ENCODE measurements at places on chromosomes 2 and 18.

DNA sequence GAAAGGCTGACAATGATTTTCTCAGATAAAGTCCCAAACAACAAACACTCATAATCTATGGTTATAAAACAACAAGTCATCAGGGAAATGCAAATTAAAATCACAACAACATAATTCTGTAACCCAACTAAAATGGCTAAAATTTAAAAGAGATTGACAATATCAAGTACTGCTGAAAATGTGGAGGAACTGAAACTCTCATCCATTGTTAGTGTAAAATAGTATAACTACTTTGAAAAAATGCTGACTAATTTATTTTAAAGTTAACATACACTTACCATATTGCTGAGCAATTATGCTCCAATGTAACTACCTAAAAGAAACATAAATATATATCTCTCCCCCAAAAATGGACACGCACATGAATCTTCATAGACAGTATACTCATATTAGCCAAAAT lies 245.9 kb upstream of the SPOPL start:
- DNase-seq = no peak

GRCh38 chr2:24659862-24660261 lies 133.3 kb downstream of the PTRHD1 start:
- peak; percentile 36 for DNase-seq

- no peak for DNase-seq
These were observed 63.8 kb upstream of the EPHA4 start for GRCh38 chr2:221635949-221636348.

- no peak for DNase-seq
These were observed 25.7 kb upstream of the COX7A2L start for GRCh38 chr2:42386682-42387081.

DNA sequence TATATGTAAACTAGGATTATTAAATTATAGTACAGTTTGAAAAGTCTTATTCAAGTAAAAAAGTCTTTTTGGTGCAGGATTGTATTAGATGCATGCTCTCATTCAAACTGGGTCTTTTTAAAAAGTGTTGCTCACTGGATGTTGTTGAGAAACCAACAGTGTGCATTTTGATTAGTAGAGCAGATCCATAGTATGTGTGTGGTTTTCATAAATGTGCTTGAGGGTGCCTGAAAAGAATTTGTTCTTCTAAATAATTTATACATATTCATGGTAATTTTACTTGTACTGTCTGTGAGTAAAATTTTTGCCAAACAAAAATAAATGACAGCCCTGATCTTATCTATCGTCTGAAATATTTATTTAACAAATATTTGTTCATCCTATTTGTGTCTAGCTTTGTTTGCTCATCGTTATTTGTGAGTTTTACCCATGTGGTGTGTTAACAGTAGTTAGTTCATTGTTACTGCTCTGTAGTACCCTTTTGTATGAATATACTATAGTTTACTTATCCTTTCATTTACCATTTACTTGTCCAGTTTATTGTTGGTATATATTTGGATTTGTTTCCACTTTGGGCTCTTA lies 50.4 kb downstream of the PTPN4 start:
- no peak for DNase-seq

- DNase-seq = no peak
These were observed 129.5 kb upstream of the TMEM200C start for GRCh38 chr18:6024745-6025248.

- no peak for DNase-seq
These were observed 250.3 kb downstream of the NRXN1 start for GRCh38 chr2:50781646-50782045.

DNA sequence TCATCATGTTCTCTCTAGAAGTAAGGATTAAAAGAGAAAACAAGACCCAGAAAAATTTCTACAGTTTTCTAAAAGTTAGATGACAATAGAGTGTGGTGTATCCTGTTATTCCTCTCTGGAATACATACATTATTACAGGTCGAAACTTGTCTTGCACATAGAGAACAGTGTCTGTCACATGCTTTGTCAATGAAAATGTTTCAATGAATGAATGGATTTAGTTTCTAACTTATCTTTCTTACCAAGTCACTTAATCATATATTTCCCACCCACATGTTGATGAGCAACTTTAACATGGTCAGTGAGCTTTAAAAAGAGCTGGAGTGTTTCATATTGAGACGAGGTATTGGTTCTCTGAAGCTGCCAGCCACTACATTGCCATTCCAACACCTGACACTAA lies 4.3 kb downstream of the DSG4 start:
- no peak for DNase-seq

GRCh38 chr2:204507636-204508035 lies 37.6 kb upstream of the PARD3B start:
- no peak for DNase-seq

GRCh38 chr2:166417669-166418068 lies 41.9 kb upstream of the SCN9A start:
- no peak for DNase-seq

DNA sequence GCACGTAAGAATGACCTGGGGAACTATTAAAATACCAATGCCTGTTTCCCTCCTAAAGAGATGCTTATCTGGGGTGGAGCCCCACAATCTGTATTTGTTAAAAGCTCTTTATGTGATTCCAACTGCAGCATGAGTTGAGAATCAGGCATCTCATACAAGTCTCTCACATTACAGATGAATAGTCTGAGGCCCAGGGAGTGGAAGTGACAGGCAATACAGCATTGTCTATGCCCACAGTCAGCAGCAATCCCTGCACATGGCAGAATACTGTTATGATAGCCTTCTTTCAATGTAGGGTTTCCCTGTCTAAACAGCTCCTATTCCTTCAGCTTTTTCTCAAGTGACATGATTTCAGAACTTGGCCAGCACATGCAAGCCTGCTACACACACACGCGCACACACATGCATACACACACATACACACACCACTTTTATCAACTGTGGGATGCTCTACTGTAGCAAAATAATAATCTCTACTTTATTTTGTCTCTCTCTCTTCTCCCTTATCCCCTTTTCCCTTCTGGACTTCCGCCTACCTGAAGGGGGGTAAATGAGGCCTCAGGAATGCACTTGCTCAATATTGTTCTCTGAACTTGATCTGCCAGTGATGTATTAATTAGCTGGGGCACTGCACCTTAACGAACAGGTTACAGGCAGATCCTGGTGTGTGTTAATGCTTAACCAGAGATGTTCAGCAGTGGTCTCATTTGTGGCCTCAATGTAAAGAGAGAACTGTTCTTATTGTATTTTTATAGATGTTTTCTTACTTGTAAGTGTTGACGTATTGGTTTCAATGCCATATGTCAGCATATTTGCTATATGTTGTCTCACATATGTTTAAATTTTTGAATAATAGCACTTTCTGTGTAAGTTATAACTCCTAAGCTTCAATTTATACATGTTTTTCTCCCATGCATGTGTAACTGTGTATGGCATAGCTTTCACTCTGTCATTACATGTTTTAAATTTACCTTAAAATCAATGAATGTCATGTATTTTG lies 116.0 kb downstream of the SETBP1 start:
- DNase-seq = no peak

DNA sequence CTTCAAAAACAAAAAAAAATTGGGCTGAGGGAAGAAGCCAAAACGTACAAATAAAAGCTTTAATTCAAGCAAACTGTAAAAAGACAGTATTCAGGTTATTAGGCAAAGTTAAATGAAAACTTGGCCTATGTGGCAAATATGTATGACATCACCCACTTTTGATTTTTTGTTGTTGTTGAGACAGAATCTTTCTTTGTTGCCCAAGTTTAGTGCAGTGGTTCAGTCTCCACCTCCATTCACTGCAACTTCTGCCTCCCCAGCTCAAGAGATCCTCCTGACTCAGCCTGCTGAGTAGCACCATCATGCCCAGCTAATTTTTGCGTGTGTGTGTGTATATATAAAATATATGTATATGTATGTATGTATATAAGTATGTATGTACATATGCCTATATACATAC lies 440.4 kb upstream of the NRXN1 start:
- no peak for DNase-seq

GRCh38 chr2:29060441-29060840 lies 13.9 kb downstream of the PCARE start:
- no peak for DNase-seq

DNA sequence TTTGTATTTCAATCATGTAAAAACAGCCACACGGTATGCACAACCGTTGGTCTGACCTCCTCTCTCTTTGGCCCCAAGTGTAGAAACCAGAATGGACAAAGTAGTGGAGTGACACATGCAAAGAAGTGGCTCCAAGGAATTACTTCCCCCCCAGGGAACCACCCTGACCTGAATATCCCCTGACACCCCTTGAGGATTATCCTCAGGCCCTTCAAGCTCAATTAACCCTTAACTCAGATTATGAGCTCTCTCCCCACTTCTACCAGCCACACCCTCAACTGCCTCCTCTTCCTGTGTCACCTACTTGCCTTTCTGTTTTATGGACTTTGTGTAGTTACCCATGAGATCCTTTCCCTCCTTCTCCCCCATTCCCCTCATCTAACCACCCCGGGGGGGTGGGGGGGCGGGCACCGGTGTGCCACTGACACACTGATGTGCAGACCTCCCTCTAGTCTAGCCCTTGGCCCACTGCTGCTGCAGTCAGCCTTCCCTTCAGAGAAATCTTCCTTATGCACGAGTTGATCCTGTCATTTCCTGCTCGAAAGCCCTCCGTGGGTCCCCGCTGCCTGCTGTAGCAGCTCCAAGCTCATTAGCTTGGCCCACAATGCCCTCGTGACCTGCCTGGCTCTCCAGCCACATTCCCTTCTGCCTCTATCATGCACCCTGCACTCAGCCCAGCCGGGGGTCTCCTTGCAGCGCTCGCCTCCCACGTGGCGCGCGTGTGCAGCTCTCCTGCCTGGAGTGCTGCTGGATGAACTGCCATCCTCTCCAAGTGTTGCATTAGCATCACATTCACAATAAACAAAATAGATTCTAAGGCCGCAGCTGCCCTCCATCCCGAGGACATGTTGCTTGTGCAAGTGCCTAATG lies 40.1 kb upstream of the TMEM177 start:
- DNase-seq = no peak

DNA sequence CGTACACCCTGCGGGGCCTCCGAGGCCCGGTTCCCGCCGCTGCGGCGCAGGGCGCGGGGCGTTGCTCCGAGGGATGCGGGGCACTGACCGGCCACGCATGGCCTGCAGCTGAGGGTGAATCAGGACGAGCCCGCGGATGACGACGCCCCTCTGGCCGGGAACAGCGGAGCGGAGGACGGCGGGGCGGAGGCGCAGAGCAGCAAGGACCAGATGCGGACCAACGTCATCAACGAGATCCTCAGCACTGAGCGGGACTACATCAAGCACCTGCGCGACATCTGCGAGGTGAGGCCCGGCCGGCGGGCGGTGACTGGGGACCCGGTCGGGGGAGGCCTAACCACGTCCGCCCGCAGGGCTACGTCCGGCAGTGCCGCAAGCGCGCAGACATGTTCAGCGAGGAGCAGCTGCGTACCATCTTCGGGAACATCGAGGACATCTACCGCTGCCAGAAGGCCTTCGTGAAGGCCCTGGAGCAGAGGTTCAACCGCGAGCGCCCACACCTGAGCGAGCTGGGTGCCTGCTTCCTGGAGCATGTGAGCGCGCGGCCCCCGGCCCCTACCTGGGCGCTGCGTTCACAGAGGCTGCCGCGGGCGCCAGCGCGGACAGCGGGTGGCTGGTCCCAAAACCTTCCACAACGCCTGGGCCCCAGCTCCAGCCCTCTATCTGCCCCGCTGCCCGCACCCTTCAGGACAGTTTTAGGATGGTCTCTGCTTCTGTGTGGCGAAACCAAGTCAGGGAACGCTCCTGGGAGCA lies 53.2 kb downstream of the FAM168B start:
- no peak for DNase-seq

- no peak for DNase-seq
These were observed 47.7 kb downstream of the OSBPL6 start for GRCh38 chr2:178241844-178242551.

DNA sequence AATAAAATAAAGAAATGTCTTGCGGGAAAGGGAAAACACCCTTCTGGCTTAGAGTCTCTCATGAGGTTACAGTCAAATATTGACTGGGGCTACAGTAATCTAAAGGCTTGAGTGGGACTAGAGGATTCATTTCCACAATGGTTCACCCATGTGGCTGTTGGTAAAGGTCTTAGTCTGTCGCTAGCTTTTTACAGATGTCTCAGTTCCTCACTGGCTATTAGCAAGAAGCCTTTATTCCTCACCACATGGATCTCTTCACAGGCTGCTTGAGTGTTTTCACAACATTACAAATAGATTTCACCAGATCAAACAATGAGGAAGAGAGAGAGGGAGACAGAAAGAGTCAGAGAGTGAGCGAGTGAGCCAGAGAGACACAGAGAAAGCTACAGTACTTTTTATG lies 8.3 kb upstream of the ZC3H15 start:
- DNase-seq = no peak

- no peak for DNase-seq
These were observed 46.5 kb downstream of the TRAK2 start for GRCh38 chr2:201404699-201405280.

- DNase-seq = no peak
These were observed 44.5 kb downstream of the COL3A1 start for GRCh38 chr2:189018631-189019030.

DNA sequence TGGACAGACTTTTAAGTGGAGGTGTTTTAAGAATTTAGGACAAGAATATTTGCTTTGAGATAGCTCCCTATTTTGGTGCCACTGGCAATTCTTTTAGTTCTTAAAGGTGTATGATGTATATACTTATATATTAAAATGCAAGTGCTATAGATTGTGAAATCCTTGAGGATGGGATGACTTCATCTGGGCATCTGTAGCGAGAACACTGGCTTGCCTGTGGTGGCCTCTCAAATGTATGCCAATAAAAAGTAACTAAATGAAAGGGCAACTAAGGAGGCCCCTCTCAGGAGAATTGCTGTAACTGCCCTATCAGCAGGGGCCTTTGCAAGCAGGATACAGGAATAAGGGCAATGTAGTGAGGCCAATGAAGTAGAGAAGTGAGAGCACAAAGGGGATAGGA lies 2.6 kb upstream of the THUMPD2 start:
- no peak for DNase-seq

- no peak for DNase-seq
These were observed 173.2 kb downstream of the GFPT1 start for GRCh38 chr2:69213782-69214181.

- DNase-seq = no peak
These were observed 153.6 kb downstream of the ALK start for GRCh38 chr2:29767606-29768335.

DNA sequence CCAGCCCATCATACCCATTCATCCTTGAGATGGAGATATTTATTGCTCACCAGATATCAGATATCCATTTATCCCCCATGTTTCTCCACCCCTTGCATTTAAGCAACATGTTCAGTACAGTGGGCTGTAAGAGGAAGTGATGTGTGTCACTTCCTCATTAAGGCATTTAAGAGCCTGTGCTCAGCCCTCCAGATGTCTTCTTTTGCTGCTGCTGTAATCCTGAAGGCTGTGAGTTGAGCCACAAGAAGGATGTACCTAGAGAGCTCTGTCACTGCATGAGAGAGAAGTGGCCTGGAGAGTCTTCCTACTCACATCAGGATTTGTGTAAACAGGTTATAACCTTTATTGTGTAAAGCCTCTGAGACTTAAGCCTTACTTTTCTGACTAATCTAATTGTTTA lies 151.8 kb upstream of the UNC80 start:
- no peak for DNase-seq

DNA sequence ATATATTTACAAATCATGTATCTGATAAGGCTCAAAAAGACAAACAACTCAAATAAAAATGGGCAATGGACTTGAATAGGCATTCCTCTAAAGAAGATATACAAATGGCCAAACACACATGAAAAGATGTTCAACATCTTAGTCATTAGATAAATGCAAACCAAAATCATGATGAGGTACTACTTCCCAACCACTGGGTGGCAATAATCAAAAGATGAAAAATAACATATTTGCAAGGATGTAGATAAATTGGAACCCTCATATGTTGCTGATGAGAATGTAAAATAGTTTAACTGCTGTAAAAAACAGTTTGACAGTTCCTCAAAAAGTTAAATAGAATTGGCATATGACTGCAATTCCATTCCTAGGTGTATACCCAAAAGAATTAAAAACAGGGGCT lies 132.3 kb downstream of the TTC32 start:
- no peak for DNase-seq

All from NCI-H187 (cell line).